ENCODE measurements at places on chromosomes 3 and 15. TPM values are rescaled to one million over a fixed set of nuclear protein-coding genes. Genes with fewer than 3 reads are reported as not detected.

CCR3 gene
- not detected for total RNA-seq

TP63 gene
- 0.12 TPM for total RNA-seq

PLSCR2 gene
- not detected for total RNA-seq

MST1R gene
- total RNA-seq: 2.0 TPM

SNX33 gene
- 28.0 TPM for total RNA-seq

ILDR1 gene
- not detected for total RNA-seq

ZPLD1 gene
- 0.26 TPM for total RNA-seq

CSTA gene
- total RNA-seq: 0.66 TPM
